ENCODE measurements at places on chromosomes 1 and 21.

DNA sequence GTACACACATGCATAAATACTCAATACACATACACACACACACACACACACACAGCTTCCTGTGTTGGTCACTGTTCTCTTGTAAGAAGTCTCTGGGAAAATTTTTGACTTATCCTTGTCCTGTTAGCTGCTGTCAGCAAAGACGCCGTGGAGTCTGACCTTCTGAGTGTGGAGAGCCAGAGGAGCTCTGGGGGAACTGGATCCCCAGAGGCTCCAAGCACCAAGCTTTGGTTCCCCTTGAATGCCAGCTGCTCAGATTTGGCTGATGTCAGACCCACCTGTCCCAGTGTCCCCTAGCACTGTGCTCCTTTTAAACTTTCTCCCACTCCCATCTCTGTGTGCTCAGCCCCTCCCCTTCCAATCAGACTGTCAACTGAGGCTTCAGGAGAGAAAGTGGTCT lies 319.1 kb downstream of the CAMTA1 start:
- DNase-seq, result peak; percentile 92

DNA sequence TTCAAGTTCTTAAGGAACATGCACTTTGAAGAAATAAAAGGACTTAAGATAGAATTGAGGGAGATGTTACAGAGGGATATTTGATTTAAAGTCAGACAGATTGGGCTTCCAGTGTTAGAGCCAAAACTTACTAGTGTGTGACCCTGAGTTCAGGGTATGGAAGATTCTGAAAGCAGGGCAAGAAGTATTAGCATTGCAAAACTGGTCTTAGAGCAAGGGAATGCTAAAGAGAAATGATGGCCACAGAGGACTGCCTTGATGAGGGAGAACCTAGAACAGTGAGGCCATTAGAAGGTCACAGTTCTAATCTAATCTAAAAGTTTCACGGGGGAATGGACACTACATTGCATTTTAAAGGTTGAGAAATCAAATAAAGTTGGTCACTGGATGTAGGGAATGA lies 45.5 kb downstream of the UROD start:
- DNase-seq, result no peak

- peak; percentile 23 for DNase-seq
These were observed 590.4 kb upstream of the PLXNA2 start for GRCh38 chr1:208834381-208835096.

GRCh38 chr1:239263801-239264200 lies 122.6 kb upstream of the CHRM3 start:
- no peak for DNase-seq

GRCh38 chr1:193937308-193937707 lies 750.9 kb upstream of the B3GALT2 start:
- no peak for DNase-seq

DNA sequence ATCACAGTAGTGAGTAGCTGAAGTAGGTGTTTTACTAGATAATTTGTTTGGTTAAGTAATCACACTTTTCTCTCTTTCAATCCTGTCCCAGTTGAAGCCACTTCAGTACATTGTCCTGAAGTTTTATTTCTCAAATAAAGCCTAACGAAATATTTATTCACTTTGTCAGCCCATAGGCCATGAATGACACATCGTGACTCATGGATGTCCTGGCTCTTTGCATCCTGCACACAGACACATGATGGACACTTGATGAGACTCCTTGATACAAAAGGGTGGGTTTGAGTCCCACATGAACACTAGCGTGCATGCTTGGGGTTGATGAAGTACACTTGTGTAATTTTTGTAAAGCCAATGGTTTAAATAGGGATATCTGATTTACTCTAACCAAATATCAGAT lies 22.7 kb upstream of the LAMC2 start:
- no peak for DNase-seq

DNA sequence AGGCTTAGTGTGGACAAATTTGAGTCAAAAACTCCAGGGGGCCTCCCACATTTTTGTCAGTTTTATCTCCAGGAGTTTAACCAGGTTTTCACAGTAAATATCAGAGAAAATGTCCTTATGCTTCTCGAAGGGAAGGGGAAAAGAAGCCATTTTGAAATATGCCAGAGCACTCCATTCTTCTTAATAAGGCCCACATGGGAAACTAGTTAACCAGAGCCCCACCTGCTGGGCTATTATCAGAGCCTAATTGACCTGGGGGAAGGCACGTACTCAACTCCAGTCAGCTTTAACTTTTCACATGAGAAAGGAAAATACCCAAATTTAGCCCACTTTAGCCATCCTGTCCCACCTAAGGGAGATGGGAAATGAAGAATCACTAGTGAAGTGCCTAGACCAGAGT lies 296.3 kb downstream of the PTBP2 start:
- DNase-seq, result no peak

GRCh38 chr21:39637197-39637970 lies 24.6 kb downstream of the B3GALT5 start:
- DNase-seq, result no peak

DNA sequence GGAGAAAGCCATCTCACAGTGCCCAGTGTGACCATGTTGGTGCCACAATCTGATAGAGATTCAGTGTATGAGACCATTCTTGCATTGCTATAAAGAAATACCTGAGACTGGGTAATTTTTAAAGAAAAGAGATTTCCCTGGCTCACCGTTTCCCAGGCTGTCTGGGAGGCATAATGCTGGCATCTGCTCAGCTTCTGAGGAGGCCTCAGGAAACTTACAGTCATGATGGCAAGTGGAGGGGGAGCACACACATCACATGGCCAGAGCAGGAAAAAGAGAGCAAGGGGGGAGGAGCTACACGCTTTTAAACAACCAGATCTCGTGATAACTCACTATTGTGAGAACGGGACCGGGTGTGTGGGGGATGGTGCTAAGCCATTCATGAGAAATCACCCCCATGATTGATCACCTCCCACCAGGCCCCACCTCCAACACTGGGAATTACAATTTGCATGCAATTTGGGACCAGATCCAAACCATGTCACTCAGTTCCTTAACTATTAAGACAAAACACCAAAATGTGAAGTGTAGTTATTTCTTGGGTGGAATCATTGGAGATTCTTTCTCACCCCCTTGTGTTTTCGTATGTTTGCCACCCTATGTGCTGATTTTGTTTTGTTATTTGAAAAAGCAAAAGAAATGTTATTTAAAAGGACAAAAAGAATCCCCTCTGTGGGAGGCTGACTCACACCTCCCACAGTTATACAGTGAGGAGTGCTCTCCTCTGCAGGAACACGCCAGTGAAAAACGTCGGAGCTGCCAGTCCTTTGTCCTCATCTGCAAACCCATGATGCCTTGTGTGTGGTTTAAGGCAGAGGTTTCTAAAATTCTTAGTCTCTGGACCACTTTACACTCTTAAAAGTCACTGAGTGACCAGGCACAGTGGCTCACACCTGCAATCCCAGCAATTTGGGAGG lies 46.9 kb upstream of the IFNLR1 start:
- DNase-seq, result no peak

- no peak for DNase-seq
These were observed 6.5 kb upstream of the C1QA start for GRCh38 chr1:22629886-22630285.

- DNase-seq, result no peak
These were observed 1.9 kb downstream of the SORT1 start for GRCh38 chr1:109395602-109396512.
